ENCODE measurements at places on chromosomes 2 and 18.

- DNase-seq = no peak
Observed at GRCh38 chr2:16633621-16634430, 31.8 kb downstream of the CYRIA start.

GRCh38 chr2:54212456-54212855, 43.6 kb downstream of the TSPYL6 start:
- no peak for DNase-seq

- no peak for DNase-seq
Observed at GRCh38 chr2:19358242-19359020, at the start of gene OSR1. Gene OSR1, minus strand, starts transcription at chr2:19358623. Its CDS starts 4,818 bp downstream, at chr2:19353805.

DNA sequence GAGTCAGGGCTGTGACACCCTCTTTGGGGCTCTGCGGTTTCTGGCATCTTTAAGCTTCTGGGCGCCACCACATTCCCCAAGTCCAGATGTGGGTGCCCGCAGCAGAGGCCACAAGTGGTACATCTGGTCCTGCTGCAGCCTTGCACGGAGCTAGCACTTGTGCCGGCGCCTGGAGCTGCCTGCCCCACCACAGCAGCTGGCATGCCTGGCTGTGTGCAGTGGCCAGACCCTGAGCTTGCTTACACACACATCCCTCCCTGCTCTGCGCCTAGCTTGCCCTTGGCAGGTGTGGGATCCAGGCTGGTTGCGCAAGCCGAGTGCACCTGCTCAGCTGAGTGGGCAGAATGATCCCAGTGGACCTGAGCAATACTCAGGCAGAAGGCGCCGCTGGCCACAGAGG, 27.3 kb downstream of the SLC4A10 start:
- no peak for DNase-seq

- no peak for DNase-seq
Observed at GRCh38 chr2:175630280-175631244, 371.5 kb downstream of the LNPK start.

- DNase-seq = no peak
Observed at GRCh38 chr2:173741759-173742158, 223.4 kb downstream of the SP3 start.

DNA sequence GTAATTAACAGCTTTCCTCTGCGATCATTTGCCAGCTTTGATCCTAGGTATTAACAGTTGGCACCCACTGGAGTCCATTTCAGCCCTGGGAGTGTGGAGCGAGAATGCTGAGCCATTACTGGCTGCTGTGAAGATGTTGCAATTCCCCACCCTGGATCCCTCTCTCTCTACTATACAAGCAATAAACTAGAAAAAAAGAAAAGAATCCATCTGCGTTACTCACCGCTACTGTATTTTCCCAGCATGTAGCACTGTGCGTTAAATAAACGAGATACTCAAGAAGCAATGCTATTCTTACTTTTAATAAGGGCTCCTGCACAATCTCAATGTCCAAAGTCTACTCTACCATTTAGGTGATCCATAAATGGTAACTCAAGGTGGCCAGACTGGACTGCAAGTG, 8.5 kb downstream of the RTTN start:
- DNase-seq = no peak

All from T-helper 22 cell (primary cell).